ENCODE measurements at places on chromosomes 12 and 14.

DNA sequence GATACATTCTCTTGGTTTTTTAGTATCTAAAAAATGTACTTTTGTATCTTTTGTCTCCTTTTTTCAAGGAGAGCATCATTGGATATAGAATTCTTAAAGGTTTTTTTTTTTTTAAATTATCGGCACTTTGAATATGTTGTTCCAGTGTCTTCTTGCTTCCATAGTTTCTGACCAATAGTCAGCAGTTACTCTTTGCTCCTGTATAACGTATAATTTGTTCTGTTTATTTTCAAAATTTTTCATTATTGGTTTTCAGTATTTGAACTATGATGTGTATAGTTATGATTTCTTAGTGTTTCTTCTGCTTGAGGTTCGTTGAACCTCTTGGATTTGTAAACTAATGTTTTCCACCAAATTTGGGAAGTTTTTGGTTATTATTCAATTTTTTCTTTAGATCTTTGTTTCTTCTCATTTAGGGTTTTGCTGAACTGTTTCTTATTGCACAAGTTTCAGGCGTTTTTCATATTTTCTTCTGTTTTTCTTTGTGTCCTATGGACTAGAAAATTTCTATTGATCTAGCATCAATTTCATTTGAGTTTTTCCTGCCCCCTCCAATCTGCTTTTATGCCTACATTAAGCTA, 93.9 kb downstream of the PLBD1 start:
- DNase-seq = no peak

GRCh38 chr12:110613071-110613770, 708 bp upstream of the TCTN1 start:
- DNase-seq = no peak

DNA sequence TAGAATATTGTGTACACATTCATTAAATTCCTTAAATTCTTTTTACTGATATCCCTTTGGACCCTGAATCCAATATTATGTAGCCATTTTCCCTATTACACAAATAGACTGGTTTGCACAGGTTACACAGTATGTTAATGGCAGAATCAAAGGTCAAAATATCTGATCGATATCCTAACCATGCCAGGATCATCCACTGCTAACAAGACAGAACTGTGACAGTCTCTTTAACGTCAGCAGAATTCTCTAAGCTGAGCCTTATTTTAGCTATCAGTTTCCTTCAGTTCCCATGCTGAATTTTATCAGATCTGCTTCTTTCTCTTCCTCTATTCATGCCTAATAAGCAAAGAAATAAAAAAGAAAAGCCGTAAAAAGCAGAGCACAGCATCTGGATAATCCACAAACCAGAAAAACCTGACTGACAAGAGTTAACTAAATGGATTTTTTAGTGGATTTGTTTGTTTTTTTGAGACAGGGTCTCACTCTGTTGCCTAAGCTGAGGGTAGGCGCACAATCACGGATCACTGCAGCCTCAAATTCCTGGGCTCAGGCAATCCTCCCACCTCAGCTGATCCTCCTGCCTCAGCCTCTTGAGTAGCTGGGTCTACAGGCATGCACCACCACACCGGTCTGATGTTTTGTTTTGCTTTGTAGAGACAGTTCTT, 130.4 kb downstream of the PAWR start:
- no peak for DNase-seq

GRCh38 chr12:71353607-71354006, 86.0 kb upstream of the LGR5 start:
- DNase-seq = no peak
